ENCODE measurements at places on chromosomes 3 and 15. TPM values are rescaled to one million over a fixed set of nuclear protein-coding genes. Genes with fewer than 3 reads are reported as not detected.

DNA sequence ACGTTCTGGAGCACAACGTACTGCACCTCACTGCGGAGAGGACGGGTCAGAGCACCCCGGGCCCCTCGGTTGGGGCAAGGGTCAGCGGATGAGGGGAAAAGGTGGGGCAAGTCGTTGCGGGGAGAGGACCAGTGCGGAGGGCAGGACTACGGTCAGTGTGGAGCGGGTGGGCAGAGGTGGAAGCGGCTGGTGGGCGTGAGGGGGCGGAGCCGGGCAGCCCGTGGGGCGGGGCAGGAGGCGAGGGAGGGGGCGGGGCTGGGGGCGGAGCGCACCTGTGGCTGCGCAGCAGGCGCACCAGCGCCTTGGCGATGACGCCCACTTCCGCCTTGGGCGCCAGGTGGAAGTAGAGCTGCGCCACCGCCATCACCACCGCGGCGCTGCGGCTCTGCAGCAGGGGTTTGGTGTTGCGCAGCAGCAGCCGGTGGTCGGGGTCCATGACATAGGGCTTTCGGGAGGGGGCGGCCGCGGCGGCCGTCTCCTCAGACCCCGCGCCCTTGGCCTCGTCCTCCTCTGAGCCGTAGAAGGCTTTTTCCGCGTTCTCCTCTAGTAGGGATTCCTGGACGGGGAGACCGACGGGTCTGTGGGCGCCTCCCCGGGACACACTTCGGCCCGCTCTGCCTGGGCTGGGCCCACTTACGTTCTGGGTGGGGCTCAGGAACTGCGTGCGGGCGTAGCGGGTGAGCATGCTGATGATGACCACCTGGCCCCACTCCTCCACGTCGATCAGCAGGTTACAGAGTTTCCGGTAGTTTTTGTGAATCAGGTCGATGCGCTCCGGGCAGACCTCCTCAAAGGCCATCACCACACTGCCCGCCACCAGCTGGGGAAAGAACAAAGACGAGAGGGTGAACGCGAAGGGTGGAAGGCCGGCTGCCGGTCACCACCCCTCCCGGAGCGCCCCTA lies 29.2 kb downstream of the AP3B2 start:
- peak; percentile 21 for DNase-seq
- H3K36me3 ChIP-seq = no peaks in the 10 kb centered on the region
- peaks cover 5% of the 10 kb centered on the region for H3K4me1 ChIP-seq
- peaks cover 33% of the 10 kb centered on the region for H3K27me3 ChIP-seq
- peak overlapping the region; percentile 12 for H3K27ac ChIP-seq

The TMOD2 gene
- total RNA-seq = 5.7 TPM

GRCh38 chr3:197516517-197516889 lies 39.3 kb downstream of the BDH1 start:
- H3K4me1 ChIP-seq = peaks cover 3% of the 10 kb centered on the region
- no peak overlapping the region for H3K4me3 ChIP-seq
- no peak for DNase-seq
- H3K27ac ChIP-seq = no peak overlapping the region

The SPESP1 gene
- total RNA-seq = 3.7 TPM

- H3K4me3 ChIP-seq = no peak overlapping the region
- no peak for DNase-seq
- H3K27me3 ChIP-seq = no peaks in the 10 kb centered on the region
- H3K27ac ChIP-seq = no peak overlapping the region
- H3K4me1 ChIP-seq = no peaks in the 10 kb centered on the region
Observed at GRCh38 chr15:32888221-32888761, 170.5 kb downstream of the GREM1 start.

The CCK gene
- total RNA-seq = 2.2 TPM

DNA sequence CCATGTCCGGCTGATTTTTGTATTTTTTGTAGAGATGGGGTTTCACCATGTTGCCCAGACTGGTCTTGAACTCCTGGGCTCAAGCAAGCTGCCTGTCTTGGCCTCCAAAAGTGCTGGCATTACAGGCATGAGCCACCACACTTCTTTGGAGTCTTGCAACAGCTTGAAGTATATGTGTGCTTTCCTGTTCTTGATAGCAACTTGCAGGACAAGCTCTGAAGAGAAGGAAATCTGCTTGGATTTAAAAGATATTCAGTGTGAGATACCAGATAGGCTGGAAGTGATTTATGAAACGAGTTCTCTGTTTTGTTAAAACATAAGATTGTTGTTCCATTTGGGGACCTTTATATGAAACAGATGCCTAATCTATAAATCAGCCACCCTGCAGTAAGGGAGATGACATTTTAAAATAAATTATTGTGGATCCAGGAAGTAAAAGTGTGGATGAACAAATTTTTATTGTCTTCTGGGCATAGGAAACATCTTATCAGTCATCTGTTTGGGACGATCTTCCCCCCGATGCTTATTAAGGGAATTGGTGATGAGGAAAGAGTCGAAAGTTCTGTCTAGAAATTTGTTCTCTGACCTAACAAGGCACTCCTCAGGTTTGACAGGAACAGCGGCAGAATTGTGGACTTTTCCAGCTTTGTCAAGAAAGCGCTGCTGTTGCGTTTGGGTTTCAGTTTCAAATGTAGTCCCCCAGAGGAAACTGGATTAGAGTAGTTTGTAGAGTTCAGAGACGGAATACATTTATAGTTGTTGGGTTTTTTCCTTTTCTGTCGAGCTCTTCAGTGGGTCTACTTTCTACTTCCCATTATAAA lies 53.7 kb upstream of the MAGI1 start:
- no peaks in the 10 kb centered on the region for H3K27me3 ChIP-seq
- no peaks in the 10 kb centered on the region for H3K36me3 ChIP-seq
- no peak for DNase-seq
- H3K27ac ChIP-seq = no peak overlapping the region
- H3K4me1 ChIP-seq = no peaks in the 10 kb centered on the region
- no peak overlapping the region for H3K4me3 ChIP-seq

DNA sequence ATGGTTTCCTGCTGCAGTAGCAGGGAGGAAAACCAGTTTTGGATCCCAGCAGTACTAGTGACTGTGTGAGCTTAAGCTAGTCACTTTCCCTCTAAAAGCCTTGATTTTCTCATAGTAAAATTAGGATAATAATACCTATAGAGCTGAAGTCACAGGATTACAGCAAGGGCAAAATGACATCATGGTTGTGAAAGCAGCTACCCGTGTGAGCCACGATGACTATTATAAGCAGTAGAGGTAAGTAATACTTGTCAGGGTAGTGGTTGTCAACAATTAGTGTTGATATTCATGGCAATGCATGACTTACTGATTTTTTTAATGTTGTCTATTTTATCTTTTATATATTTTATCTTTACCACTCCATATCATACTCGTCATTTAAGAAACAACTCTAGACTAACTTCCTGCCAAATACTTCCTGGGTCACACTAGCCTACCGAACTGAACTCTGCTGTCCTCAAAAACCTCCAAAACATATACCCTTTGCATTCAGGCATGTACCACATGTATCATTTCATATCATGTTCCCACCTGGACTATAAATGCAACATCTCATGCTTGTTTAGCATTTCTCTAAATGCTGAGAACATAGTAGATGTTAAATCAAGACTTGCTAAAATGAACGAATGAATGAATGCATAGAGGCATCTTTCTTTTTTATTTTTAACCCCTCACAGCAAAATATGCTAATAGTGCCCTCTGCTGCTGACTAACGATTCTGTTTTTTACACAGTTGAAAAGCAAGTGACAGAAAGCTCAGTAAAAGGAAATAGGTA lies 172.6 kb downstream of the P3H2 start:
- no peak overlapping the region for H3K4me3 ChIP-seq
- no peak overlapping the region for H3K27ac ChIP-seq
- H3K36me3 ChIP-seq = no peaks in the 10 kb centered on the region

GRCh38 chr3:192224634-192225155 lies 502.6 kb downstream of the FGF12 start:
- H3K4me3 ChIP-seq = no peak overlapping the region
- DNase-seq = no peak
- H3K36me3 ChIP-seq = no peaks in the 10 kb centered on the region
- no peak overlapping the region for H3K27ac ChIP-seq

DNA sequence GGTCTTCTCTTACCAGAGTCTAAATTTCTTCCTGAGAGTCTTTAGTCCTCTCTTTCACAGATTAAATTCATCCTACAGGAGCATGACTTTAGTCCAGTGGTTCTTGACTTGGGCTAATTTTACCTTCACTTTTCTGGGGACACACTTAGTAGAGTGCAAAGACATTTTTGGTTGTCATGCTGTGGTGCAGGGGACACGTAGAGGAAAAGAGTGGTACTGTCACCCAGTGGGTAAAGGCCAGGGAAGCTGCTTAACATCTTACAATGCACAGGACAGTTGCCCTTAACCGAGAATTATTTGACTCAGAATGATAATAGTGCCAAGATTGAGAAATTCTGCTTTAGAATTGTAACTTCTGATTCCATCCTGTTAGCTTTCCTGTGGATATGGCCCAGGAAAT lies 772.5 kb upstream of the GRM7 start:
- H3K4me3 ChIP-seq = no peak overlapping the region
- no peaks in the 10 kb centered on the region for H3K36me3 ChIP-seq
- H3K27me3 ChIP-seq = no peaks in the 10 kb centered on the region
- DNase-seq = no peak
- H3K27ac ChIP-seq = no peak overlapping the region

DNA sequence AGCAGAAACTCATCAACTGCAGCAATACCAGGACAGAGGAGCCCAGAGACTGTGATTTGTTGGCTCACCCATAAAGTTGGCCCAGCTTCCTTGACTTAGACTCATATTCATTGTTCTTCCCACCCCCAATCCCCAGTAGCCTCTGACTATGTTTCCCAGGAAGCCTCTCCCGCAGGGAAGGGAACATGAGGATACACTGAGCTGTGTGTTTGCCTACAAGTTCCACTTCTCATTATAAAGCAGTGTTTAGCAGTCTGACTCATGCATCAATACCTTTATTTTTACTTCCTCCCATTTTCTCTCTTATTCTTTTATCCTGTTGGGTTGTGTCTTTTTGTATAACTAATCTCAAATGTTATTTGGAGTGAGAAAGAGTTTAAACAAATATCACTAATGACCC lies 111.6 kb upstream of the PHLDB2 start:
- no peak overlapping the region for H3K27ac ChIP-seq
- H3K4me1 ChIP-seq = no peaks in the 10 kb centered on the region
- H3K4me3 ChIP-seq = no peak overlapping the region

GRCh38 chr15:75064846-75065245 lies 41.5 kb downstream of the PPCDC start:
- no peaks in the 10 kb centered on the region for H3K36me3 ChIP-seq
- H3K4me3 ChIP-seq = no peak overlapping the region
- peaks cover 18% of the 10 kb centered on the region for H3K4me1 ChIP-seq
- no peak for DNase-seq

- H3K36me3 ChIP-seq = no peaks in the 10 kb centered on the region
- no peak overlapping the region for H3K4me3 ChIP-seq
- no peak for DNase-seq
Observed at GRCh38 chr3:30273304-30274072, 332.9 kb upstream of the TGFBR2 start.

- no peak overlapping the region for H3K27ac ChIP-seq
- H3K4me1 ChIP-seq = no peaks in the 10 kb centered on the region
- H3K36me3 ChIP-seq = no peaks in the 10 kb centered on the region
Observed at GRCh38 chr15:27679731-27680471, 419.2 kb downstream of the OCA2 start.

The ZNF502 gene
- 4.9 TPM for total RNA-seq

GRCh38 chr15:99929266-99929665 lies 196.0 kb upstream of the LYSMD4 start:
- H3K4me1 ChIP-seq = peaks cover 13% of the 10 kb centered on the region
- no peak for DNase-seq
- no peak overlapping the region for H3K4me3 ChIP-seq
- no peaks in the 10 kb centered on the region for H3K27me3 ChIP-seq
